ENCODE measurements at places on chromosomes 7 and 10.

DNA sequence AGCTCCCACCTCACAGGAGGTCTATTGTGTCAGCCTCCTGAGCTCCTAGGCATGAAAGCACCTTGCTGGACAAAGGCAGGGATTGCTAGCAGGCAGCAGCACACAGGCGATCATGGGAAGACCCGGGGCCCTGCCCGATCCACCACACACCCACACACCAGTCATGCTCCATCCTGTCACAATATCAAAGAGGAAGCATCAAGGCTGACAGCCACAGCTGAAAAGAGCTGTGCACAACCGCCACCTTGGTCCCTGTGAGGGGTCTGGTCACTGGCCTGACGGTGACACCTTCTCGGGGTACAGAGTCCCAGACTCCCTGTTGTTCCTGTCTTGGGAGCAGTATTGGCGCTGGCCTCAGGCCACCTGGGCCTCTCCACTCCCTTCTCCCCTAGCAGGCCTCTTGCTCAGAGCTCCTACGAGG, 89.7 kb upstream of the RET start:
- DNase-seq, result no peak

GRCh38 chr10:116688741-116689495, 53.4 kb downstream of the HSPA12A start:
- DNase-seq, result no peak

GRCh38 chr10:57884965-57885617, 382.6 kb downstream of the IPMK start:
- no peak for DNase-seq

DNA sequence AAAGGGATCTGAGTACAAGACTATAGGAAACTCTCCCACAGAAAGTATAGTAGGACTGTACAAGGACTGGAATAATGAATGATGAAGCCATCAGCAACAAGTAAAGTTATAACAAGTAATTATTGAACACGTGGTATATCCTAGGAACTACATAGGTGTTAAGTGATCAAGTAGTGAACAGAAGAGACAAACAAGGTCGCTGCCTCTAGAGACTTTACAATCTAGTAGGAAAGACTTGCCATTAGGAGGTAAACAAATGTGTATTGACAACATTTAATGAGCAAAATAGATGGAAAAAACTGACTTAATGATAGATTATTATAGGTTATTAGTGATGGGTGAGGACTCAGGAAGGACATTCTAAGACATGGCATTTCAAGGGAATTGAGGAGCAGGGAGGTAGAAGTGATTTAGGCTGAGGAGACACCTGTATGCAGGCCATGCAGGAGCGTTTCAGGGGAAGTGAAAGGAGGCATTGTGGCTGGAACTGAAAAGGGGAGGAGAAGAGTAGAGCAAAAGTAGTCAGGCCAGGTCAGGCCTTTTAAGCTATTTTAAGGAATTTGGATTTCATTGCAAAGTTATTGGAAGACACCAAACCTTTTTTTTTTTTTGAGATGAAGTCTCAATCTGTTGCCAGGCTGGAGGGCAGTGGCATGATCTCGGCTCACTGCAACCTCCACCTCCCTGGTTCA, 8.5 kb upstream of the GLCCI1 start:
- no peak for DNase-seq

DNA sequence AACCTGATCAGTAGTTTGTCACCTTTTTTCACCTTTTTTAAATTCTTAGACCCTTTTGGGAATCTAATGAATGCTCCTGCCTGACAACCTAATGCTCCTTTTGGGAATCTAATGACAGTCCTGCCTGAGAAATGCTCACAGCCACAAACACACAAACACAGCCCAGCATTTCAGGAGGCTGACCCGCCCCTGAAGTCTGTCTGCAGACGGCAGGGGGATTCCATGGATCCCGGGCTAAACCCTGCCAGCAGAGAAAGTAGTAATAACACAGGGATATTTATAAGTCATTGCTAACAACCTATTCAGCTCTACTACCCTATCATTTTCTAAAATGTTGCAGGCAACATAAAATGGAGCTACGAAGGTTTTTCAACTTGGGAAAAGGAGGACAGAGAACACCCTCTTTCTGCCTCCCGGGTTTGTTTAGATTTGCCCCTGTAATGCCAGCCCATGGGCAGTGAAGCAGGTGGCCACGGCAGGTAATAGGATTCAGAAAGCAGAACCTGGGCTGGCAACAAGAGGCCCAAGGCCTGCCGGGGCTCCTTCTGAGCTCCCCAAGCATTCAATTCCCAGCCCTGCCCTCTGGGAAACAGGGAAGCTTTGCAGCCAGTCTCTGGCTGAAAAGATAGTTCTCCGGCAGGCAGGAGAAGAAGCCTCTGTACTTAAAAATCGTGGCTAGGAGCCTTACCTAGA, 65.2 kb downstream of the CREB3L2 start:
- no peak for DNase-seq

- no peak for DNase-seq
Observed at GRCh38 chr7:39451901-39452300, 114.3 kb upstream of the YAE1 start.

GRCh38 chr10:52756966-52757365, 15.6 kb downstream of the MBL2 start:
- DNase-seq, result no peak

- no peak for DNase-seq
Observed at GRCh38 chr7:70097645-70098044, 499.4 kb downstream of the AUTS2 start.

- DNase-seq, result no peak
Observed at GRCh38 chr7:35038354-35038753, 1.1 kb upstream of the DPY19L1 start.

GRCh38 chr10:86374664-86375063, 8.1 kb upstream of the GRID1 start:
- no peak for DNase-seq

GRCh38 chr10:11282156-11282555, 264.5 kb downstream of the CELF2 start:
- DNase-seq, result no peak

DNA sequence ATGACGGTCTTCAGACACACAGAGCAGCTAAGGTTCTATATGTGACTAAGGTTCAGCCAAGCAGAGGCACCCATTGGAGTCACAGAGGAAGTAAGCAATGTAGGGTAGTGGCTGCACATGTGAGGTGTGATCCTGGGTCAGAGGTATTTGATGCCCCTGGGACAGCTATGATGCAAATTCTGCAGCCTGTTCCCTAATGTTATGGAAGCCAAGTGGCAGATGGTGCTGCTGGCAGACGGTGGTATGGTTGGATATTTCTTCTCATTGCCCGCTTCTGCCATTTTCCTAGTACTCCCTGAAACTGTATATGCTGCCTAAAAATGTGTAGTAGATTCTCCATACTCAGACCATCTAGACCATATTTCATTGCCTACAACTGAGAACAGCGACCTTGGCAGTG, 7.2 kb downstream of the TAS2R16 start:
- DNase-seq, result no peak

- peak; percentile 31 for DNase-seq
Observed at GRCh38 chr10:18689498-18689897, 30.3 kb downstream of the ARL5B start.

GRCh38 chr7:113004726-113005454, 81.7 kb downstream of the GPR85 start:
- no peak for DNase-seq

DNA sequence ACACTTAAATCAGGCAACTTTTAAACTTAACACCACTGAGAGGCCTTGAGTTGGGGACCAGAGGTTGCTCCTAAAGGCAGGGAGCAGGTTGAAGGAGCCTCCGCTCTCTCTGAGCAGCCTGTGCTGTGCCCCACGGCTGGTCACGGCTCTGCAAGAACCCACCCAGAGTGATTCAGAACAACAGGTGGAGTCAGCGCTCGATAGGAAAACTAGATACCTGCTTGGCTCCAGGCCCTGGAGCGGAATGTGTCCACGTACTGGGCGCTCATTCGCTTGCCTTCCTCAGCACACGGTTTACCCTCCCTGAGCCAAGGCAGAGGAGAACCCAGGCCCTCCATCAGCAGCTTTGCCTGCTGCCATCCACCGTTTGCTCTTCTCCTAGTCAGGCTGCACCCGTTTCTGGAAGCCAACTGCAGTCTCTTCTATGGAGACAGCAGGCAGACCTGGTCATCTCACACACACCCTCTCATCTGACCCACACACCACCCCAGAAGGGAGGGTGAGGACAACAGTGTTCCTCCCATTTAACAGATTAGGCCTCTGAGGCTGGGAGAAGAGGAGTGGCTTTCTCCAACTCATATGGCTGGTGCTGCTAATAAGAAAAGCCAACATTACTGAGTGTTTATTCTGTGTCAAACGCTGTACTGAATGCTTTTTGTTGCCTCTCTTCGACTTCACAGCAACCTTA, 37.6 kb upstream of the PDCD4 start:
- DNase-seq, result no peak

- no peak for DNase-seq
Observed at GRCh38 chr7:69699931-69700330, 101.7 kb downstream of the AUTS2 start.

DNA sequence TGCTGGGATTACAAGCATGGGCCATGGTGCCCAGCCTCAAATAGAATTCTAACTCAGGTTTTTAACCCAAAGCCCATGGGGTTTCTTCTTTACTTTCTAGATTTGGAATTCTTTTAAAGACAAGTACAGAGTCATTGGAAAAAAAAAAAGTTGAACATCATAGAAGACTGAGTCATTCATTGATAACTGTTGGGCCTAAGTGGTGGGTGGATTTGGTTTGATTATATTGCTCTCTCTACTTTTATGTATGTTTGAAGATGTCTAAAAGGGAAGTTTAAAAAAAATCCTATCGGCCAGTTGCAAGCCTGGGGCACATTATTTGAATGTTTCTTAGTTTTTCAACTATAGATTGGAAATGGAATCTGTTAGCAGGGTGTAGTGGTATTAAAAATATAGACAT, 49.7 kb downstream of the INPP5F start:
- DNase-seq, result no peak
